Naive thymus-derived CD8-positive, alpha-beta T cell (primary cell): ENCODE measurements at places on chromosomes 4 and X.

GRCh38 chr4:66429276-66429675, 759.0 kb upstream of the EPHA5 start:
- DNase-seq: no peak

DNA sequence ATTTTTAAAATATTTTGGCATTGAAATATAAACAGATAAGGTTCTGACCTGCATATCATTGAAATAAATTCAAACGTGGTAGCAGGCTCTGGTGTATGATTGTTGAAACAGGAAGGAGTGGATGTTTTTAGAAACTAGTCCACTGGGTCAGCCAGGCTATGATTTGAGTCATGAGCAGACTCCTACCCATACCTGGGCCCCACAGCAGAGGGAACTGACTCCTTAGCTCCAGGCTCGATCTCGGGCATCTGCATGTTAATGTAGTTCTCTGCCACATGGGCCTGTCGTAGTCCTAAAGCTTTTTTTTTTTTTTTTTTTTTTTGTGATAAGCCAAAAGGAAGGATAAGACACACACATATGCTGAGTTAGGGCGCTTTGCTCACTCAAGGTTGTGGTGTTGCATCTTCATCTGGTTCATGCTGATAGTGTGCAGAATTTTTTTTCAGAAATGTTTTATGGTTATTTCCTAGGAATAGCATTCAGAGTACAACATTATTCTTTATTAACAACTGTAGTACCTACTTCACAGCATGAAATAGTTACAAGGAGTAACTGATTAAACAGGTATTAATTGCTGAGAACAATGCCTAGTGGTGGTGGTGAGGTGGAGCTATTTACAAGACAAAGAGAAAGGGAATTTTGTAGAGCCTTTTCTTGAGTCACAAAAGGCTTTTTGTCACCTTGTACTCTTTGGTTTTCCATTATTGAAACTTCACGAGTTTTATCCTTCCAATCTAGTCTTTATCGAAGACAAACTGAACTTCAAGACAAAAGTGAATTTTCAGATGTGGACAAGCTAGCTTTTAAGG, 27.3 kb downstream of the OFD1 start:
- no peak for DNase-seq

GRCh38 chr4:5912614-5913019, 19.7 kb upstream of the CRMP1 start:
- DNase-seq: no peak

- no peak for DNase-seq
These were observed 65.5 kb upstream of the TRIM2 start for GRCh38 chr4:153138736-153139135.

DNA sequence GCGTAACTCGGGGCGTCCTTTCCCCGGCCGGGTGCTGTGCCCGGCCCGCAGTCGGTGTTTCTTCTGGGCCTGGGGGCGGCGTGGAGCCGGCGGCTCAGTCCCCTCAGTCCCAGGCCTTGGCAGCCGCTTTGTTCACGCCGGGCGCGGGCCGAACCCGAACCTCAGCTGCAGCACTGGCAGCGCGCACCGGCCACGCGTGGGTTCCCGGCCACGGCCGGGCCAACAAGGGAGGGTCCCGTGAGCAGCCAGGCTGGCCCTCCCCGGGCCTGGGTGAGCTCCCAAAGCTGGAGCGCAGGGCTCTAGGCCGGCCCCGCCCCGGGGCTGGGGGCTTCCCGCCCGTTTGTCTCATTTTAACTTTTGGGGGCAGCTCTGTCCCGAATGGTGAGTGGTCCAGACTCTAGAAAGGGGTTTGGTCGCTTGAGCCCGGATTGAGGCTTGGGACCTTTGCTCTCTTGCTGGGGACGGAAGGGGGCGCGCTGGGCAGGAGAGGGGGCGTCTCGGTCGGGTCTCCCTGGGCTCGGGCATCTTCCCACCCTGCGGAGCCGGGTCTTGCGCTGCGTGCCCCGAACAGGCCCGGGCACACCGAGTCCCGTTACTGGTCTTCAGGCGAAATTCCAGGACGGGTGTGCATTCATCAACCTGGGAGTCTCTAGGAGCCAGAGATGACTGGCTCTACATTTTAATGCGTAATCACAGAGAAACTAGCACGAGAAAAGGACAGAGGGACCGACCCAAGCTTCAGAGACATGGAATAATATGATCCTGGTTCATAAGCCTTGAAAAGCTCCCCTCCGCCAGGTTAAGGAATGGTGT, 177.1 kb downstream of the CBR4 start:
- no peak for DNase-seq

DNA sequence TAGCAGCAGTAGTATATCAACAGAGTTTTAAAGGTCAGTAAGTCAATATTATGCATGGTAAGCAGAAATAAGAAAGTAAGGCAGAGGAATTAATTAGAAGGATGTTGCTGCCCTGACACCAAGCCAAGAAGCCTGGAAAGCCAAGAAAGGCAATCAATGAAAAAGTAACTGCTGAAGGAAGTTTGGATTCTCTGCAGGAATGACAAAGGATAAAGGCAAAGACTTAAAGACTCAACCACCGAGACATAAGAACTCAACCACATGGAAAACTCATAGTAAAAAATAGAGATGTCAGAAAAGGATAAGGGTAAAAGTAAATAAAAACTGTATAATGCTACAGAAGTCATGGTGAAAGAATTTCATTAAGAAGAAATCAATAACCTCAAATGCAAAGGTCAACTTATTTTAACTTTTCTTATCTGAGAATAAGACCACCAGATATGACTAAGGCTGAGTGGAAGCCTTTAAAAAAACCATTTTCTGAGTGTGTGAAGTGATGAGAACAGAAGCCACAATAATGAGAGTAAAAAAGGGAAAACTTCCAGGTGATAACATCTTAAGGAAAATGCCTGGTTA, 55.2 kb downstream of the NEK1 start:
- no peak for DNase-seq

DNA sequence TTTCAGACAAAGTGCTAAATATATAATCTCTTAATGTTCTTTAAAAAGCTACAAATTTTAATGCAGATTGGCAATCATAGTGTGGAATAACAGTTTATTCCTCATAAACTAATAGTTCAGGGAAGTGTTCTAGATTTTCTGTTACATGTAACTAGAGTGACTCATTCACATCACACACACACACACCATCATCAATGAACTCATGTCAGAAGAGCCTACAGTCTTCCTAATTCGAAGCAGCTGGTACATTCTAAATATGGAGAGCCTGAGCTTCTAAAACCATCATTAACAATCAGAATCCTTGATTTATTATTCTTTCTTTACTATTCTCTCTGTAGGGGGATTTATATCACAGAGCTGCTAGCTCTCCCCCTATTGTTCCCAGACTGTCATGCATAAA, 49.6 kb downstream of the DKK2 start:
- no peak for DNase-seq

GRCh38 chrX:66021765-66022631, 17.9 kb downstream of the VSIG4 start:
- DNase-seq: no peak

DNA sequence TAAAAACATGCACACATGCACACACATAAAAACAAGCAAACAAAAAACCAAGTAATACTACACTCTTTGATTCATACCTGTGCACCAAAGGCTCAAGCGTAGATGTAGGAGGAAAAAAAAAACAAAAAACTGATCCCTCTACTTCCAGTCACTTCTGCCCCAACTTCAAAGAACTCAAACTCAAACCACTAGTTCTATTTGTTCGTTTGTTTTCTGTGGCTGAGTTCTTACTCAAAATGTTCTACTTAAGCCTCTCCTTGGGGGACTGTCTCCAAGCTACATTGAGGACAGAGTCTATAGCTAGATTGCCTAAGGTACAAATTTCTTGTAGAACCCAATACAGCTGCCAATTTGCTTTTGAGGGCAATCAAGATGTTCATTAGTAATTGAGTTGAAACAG, 171.0 kb upstream of the ATOH1 start:
- DNase-seq: no peak

GRCh38 chrX:115378471-115378870, 89.0 kb downstream of the LUZP4 start:
- no peak for DNase-seq

- no peak for DNase-seq
These were observed 931.0 kb upstream of the INTU start for GRCh38 chr4:126701756-126702155.

DNA sequence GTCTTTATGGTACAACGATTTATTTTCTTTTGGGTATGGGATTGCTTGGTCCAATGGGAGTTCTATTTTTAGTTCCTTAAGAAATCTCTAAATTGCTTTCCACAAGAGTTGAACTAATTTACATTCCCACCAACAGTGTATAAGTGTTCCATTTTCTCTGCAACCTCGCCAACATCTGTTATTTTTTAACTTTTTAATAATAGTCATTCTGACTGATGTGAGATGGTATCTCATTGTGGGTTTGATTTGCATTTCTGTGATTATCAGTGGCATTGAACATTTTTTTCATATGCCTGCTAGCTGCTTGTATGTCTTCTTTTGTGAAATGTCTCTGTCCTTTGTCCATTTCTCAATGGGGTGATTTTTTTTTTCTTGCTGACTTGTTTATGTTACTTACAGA, 42.8 kb downstream of the UCHL1 start:
- DNase-seq: no peak

DNA sequence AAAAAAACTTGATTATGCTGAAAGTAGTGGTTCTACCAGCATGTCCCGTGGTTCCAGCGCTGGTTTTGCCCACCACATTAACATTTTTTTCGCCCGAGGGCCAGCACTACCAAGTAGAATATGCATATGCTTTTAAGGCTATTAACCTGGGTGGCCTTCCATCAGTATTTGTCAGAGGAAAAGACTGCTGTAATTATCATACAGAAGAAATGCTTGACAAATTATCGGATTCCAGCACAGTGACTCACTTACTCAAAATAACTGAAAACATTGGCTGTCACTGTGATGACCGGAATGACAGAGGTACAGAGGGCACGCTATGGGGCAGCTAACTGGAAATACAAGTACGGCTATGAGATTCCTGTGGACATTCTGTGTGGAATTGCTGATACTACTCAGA, 34.6 kb downstream of the PRPS2 start:
- no peak for DNase-seq

- no peak for DNase-seq
These were observed 33.9 kb downstream of the PCDH7 start for GRCh38 chr4:30754021-30754420.

DNA sequence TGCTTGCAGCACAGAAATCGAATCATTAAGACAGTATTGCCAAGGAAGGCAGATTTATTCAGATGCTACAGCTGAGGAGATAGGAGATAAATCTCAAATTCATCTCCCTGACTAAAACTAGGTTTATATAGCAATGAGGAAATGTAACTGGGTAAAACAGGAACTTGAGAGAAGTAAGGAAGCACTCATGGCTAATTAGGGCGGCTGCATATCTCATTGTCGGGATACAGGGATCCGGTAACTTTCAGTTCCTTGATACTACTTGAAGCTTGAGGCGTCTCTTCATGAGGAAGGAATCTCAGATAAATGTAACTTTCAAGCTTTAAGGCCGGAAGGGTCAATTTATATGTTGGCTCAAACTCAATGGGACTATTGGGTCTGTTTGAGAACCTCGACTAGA, 129.2 kb upstream of the WDR1 start:
- DNase-seq: no peak

- DNase-seq: no peak
These were observed 82.7 kb downstream of the ANXA5 start for GRCh38 chr4:121614101-121614500.
